MM.1S (cell line): ENCODE measurements at places on chromosomes 3 and 15.

GRCh38 chr15:92654662-92655061, 913 bp downstream of the FAM174B start:
- no peak for DNase-seq

- no peak for DNase-seq
These were observed 38.6 kb downstream of the CLEC3B start for GRCh38 chr3:45064512-45065372.

DNA sequence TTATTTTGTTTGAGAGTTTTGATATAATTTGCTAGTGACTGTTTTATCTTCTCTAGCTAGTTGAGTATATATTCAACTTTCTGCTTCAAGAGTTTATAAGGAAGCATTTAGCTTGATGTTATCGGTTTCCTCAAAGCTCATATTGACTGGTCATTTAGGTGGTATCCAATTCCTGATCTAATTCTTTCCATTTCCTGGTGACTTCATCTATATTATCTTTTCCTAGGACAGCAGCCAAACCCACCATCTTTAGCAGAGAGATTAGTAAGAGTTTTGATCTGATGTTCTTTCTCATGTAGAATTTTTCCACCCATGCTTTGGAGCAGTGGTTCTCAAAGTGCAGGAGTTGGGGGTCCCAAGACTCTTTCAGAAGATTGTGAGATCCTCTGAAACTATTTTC, 148.6 kb upstream of the STT3B start:
- no peak for DNase-seq

GRCh38 chr3:22474706-22475445, 723.9 kb upstream of the ZNF385D start:
- peak; percentile 8 for DNase-seq

DNA sequence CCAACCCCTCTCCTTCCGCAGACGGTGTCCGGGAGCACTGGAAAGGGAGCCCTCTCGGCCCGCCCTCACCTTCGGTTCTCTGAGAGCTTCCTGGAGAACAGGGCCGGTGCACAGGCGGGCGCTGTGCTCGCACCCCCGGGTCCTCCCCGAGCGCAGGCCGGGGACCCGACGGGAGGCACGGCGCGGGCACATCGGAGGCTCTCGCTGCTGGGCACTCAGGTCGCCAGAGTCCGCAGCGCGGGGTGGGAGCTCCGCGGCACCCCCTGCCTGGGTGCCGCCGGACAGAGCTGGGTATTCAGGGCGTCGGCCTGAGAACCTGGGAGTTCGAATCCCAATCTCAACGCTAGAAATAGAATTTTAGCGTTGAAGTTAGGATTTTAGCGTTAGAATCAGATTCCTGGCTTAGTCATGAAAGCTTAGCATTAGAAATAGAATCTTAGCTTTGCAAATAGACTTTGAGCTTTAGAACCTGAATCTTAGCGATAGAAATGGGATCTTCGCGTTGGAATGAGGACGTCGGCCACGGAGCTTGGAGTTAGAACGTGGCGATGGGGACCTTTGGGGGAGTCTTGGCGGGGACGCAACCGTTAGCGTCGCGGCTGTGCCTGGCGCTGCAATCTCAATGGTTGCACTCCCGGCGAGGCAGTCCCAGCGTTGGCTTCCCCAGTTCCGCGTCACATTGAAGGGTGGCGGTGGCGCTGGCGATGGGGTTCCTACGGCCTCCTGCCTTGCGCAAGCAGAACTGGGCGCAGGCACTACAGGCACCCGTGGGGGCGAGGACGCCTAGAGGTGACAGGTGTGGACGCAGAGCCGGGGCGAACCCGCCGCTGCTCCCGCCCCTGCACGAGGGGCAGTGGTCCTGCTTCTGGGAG, 549 bp downstream of the TRH start:
- DNase-seq, result no peak

DNA sequence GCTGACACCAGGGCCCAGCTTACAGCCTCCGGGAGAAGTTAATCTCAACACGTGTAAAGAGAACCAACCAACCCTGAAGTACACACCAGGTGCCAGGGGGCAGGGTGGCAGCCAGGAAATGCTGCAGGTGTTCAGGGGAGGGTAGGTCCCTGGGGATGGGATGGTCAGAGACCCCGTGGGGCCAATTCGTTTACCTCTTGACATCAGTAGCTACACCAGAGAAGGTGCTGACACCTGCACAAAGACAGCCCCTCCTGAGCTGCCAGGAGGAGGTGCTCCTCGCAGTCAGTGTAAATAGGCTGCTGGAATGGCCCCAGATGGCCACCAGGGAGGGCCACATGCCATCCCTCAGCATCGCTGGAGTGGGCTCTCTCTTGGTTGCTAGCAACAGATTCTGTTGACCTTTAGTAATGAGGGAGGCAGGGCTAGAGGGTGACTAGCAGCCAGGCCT, 52.8 kb downstream of the CORO2B start:
- DNase-seq, result no peak

GRCh38 chr3:134563601-134564000, 77.7 kb downstream of the CEP63 start:
- no peak for DNase-seq

- DNase-seq, result peak; percentile 64
These were observed 1.6 kb upstream of the UBA3 start for GRCh38 chr3:69081583-69082262.

DNA sequence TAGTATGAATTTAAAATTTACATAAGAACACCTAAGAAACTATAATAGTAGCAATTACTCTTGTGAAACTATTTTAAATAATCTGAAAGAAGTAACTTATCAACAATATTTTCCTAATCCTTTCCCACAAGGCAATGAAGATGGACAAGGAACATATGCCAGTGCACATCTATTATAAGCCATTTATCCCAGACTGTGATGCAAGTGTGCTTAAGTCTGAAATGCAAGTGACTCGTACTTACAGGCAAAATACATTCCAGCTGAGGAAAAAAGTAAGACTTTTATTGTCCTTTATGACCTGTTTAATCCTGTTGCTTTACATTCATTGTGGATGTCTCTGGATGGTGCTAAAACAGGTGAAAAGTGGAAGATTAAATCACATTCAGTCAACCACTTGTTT, 709.4 kb downstream of the ZNF385D start:
- no peak for DNase-seq

DNA sequence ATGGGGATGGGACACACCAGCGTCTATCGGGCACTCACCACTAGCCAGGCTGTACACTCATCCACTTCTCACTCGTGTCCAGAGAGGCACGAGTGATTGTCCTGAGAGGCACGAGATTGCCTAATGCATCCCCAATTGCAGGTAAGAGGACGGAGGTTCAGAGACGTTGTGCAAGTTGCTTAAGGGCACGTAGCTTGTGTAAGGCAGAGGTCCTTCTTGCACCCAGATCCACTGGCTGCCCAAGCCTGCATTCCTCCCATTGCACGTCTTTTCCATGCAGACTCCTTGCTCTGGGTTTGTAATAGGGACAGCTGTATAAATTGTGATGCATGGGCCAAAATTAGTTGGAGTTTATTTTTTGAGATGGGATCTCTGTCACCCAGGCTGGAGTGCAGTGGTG, 264.3 kb downstream of the PLCL2 start:
- DNase-seq, result no peak

DNA sequence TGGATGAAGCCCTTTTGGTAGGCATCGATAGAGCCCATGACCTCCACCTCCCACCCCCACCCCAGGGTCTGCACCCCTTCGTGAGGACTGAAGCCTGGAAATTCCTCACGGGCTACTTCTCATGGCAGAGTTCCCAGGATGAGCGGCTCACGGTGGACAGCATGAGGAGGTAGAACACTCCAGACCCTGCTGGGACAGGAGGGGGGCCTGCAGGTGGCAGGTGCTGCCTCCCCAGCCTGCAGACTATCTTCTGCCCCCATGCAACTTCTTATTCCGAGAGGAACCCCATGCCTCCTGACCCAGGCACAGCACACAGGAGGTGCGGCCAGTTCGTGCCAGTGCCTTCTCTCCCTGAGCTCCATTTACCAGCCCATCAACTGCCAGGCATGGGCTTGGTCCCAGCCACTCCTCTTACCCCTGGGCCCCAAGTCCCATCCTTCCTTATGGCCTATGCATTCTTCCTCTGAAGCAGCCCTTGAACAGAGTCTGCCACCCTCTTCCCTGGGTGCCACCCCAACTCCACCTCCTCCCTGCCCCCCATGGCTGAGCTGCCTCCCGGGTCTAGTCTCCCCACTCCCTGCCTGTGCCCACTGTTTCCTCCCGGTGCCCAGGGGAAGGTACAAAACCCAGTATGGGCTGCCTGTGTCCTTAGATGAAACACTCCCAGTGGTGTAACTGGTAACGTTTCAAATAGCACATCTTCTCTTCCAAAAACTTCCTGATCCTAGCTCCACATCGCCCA, 8.4 kb downstream of the TBC1D21 start:
- no peak for DNase-seq

DNA sequence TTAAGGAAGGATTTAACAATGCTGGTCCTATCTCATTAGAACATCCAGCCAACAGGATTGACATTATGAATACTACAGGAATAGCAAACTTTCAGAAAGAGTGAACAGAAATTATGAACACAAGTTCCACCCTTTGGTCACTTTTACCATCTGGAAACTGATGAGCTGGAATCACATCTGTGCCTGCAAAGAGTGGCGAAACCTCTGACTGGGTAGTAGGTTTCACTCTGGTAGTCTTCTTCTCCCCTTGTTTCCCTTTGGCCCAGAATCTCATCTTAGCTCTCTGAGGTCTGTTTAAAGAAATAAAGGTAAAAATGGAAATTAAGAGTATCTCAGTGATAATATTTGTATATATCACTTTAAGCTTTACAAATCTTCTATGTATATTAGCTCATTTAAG, 73.1 kb downstream of the NR2E3 start:
- DNase-seq, result peak; percentile 68

DNA sequence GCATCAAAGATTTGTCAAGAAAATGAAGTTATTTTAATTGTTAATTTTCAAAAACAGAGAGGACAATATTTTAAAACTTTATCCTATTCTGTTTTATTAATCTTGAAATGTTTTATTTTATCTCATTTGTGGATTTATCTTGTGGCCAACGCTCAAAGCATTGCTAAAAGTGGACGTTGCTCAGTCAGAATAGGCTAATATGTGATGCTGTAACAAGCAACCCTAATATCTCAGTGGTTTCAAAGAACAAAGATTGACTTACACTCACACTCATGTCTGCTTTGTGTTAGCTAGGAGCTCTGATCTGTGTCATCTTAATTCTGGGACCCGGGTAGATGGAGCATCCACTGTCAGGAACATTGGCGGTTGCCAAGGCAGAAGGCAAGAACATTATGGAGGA, 86.0 kb upstream of the PLCL2 start:
- DNase-seq, result no peak

- no peak for DNase-seq
These were observed 12.6 kb downstream of the LIMD1 start for GRCh38 chr3:45606991-45607712.

DNA sequence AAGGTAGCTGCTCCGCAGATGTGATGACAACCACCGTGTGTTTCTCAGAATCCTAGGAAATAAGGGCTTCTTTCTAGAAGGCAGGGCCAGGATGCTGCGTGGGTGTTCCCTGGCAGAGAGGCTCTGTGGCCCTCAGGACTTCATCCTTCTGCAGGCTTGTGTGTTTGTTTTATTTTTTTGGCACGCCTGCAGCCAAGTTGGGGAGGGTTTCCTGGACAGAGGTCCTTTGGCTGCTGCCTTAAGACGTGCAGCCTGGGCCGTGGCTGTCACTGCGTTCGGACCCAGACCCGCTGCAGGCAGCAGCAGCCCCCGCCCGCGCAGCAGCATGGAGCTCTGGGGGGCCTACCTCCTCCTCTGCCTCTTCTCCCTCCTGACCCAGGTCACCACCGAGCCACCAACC, at the start of gene CLEC3B:
Gene CLEC3B (plus strand): TSS at position 266 of the 400 bp plus-strand sequence. CDS start 60 bp downstream, at position 326.
- no peak for DNase-seq

- no peak for DNase-seq
These were observed 77.0 kb downstream of the KLF13 start for GRCh38 chr15:31403606-31404005.

DNA sequence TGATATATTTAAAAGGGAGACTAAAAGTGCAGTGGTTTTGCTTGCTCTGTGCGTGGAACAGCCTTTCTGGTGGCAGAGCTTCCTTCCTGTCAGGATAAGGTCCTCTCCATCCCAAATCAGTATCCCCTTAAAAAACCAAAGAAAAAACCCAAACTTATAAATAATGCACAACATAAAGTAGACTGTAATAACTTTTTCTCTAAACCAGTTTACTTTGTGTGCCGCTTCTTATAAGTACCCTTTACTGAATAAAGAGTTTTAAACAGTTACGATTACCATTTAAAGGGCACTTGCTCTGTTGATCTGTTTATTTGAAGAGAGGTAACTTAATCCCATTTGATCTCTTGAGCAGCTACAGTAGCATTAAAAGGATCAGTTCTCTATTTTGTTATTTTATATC, 2.5 kb downstream of the PIK3CA start:
- no peak for DNase-seq

- DNase-seq, result no peak
These were observed at the start of gene SCG5 for GRCh38 chr15:32641517-32642059. SCG5 (plus strand) TSS chr15:32641710; CDS start chr15:32643593, 1,883 bp downstream.

DNA sequence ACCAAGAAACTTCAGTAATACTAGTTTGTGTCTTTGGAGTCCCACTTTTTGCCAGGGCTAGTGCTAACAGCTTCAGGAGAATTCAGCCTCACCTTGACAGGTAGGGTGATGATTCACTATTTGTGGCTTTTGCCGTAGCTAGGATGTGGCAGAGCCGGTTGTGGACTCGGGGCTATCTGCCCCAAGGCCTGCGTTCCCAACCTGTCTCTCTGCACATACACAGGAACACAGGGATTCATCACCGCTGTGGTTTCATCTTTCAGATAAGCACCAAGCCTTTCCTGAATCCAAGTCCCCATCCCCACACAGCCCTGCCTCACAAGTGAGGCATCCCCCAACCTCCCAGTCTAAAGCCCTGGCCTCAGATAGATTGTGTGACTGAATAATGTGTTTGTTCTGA, 45.2 kb upstream of the POLG start:
- DNase-seq, result no peak

- no peak for DNase-seq
These were observed 4.2 kb downstream of the HHATL start for GRCh38 chr3:42698216-42698910.

- no peak for DNase-seq
These were observed 34.6 kb downstream of the CRABP1 start for GRCh38 chr15:78374436-78375393.

- DNase-seq, result no peak
These were observed 10.7 kb downstream of the KIF23 start for GRCh38 chr15:69424748-69425413.

GRCh38 chr3:24661175-24661584, 166.5 kb upstream of the THRB start:
- DNase-seq, result no peak
